ENCODE measurements at places on chromosomes 11 and 22. TPM values are rescaled to one million over a fixed set of nuclear protein-coding genes. Genes with fewer than 3 reads are reported as not detected.

Gene SCGB2A2
- not detected for total RNA-seq

Gene GPHA2
- total RNA-seq, result not detected

Gene FAU
- total RNA-seq, result 138 TPM

Gene OR51I1
- total RNA-seq, result not detected

Gene GATD1
- total RNA-seq, result 26.1 TPM

Gene RASSF7
- 13.4 TPM for total RNA-seq

Measured in smooth muscle cell of the pulmonary artery (primary cell).